ENCODE measurements at places on chromosomes 6 and 20.

DNA sequence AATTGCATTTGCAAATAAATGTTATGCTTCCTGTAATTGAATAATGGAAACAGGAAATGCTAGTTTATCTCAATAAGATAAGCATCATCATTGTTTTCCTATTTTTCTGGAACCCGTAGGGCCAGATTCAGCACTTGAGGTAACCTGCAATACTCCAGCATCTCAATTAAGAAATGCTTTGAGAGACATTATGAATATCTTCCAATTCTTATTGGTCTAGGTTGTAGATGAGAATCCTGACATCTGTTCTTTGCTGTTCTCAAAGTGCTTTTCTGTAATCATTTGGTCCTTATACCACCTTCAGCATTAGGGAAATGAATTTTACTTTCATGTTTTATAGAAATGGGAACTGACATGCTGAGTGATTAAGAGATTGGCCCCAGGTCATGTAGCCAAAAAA is 428.3 kb downstream of the CBLN4 start:
- DNase-seq, result no peak

GRCh38 chr20:7667194-7667593 is 273.1 kb downstream of the HAO1 start:
- no peak for DNase-seq

DNA sequence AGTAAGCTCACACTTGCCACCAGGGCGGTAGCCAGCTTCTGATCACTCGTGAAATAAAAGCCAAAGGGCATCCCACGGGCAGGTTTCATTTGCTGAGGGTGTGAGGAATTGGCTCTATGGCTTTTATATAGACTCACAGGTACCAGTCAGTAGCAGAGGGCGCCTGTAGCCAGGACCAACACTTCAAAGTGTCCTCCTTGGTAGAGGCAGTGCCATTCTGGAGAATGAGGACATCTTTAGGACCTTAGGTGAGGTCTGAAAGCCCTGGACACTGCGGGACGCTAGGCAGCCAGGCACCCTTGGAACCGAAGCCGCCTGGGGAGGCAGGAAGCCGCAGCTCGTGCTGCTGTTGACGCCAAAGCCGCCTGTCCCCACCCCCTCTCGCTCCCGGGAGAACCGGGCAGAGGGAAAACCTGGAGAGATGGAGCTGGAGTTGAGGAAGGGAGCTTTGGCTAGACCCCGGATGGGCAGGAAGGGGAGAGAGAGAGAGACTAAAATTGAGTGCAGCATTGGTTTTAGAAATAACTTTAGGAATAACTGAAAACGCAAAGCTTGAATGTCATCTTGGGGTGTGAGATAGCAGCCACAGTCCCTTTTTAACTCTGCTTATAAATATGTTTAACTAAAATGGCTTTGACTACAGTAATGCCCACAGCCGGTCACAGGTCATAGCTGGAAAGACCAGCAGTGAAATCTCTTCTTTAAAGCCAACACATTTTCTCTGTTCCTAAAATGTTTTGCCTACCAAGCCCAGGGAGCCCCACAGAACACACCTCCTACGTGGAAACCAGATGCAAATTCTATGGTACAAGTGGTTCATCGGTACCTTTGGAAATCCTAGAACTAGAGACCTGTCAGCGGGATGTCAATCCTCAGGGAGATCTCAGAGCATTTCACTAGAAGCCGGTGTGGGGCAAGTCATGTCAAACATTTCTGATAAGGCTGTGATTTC is 128.5 kb upstream of the CDYL start:
- peak; percentile 76 for DNase-seq

DNA sequence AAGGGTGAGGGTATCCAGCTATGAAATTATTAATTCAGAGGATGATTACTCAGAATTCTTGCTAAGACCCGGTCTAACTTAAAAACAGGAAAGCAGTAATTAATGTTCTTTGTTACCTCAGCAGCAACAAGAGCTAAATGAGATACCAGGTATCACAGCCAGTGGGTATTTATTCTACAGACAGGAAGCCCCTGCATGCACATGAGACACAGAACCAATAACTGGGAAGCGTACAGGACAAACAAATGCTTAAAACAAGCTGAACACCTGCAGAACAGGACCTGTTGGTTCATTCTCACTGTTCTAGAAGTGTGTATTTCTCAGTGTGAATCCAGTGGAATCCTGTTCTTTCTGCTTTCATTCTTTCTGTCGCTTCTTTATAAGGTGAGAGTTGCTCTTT is 30.9 kb downstream of the SCML4 start:
- no peak for DNase-seq

GRCh38 chr6:139446768-139447655 is 72.6 kb upstream of the CITED2 start:
- peak; percentile 48 for DNase-seq
